ENCODE measurements at places on chromosomes 4 and X.

- no peaks in the 10 kb centered on the region for H3K36me3 ChIP-seq
- no peak for DNase-seq
- no peaks in the 10 kb centered on the region for H3K27me3 ChIP-seq
- H3K4me1 ChIP-seq = no peaks in the 10 kb centered on the region
Observed at GRCh38 chrX:155435744-155436112, 22.7 kb downstream of the F8A3 start.

- no peaks in the 10 kb centered on the region for H3K4me1 ChIP-seq
- H3K36me3 ChIP-seq = no peaks in the 10 kb centered on the region
- H3K27ac ChIP-seq = no peak overlapping the region
- no peak for DNase-seq
- no peaks in the 10 kb centered on the region for H3K27me3 ChIP-seq
- H3K4me3 ChIP-seq = no peak overlapping the region
Observed at GRCh38 chr4:40335525-40335894, 377 bp downstream of the CHRNA9 start.

GRCh38 chr4:168854350-168854921 lies 155.6 kb downstream of the CBR4 start:
- no peaks in the 10 kb centered on the region for H3K36me3 ChIP-seq
- no peak overlapping the region for H3K4me3 ChIP-seq
- H3K27me3 ChIP-seq = no peaks in the 10 kb centered on the region
- no peak overlapping the region for H3K27ac ChIP-seq
- peaks cover 6% of the 10 kb centered on the region for H3K4me1 ChIP-seq
- no peak for DNase-seq

DNA sequence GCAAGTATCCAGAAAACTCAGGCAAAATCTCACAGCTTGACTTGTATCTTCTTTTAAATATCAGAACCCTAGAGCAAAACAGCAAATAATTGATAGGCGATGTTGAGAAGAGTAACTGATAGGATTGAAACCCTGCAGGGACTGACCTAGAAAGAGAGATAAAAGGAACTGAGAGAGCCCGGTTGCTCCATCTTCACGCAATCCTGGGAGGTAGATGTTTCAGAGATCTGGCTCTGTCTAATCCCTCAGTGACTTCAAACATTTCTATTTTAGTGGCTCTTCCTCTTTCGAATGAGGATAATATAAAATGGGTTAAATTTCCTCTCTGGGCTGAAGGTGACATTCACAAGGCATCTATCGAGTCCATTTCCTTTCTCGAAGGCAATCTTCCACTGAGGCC lies 39.3 kb upstream of the RPL34 start:
- no peak overlapping the region for H3K4me3 ChIP-seq
- no peaks in the 10 kb centered on the region for H3K27me3 ChIP-seq
- H3K36me3 ChIP-seq = no peaks in the 10 kb centered on the region
- DNase-seq = no peak

DNA sequence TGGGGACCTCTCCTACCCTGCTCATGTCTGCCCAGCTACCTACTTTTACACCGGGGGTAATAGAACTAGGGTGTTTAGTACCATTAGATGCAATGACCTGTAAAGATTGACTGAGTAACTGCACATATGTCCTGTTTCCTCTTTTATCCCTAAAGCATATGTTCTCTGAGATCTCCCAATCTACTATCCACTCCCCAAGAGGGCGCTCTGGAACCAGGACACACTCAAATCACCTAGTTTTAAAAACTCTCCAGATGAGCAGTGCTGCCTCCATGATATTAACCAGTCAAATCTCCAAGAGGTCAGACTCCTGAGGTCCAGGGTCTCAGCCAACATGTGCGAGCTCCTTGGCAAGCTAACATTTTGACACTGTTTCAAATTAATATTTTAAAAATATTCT lies 87.0 kb upstream of the TSPAN5 start:
- no peaks in the 10 kb centered on the region for H3K36me3 ChIP-seq
- H3K27ac ChIP-seq = no peak overlapping the region
- H3K4me1 ChIP-seq = no peaks in the 10 kb centered on the region

DNA sequence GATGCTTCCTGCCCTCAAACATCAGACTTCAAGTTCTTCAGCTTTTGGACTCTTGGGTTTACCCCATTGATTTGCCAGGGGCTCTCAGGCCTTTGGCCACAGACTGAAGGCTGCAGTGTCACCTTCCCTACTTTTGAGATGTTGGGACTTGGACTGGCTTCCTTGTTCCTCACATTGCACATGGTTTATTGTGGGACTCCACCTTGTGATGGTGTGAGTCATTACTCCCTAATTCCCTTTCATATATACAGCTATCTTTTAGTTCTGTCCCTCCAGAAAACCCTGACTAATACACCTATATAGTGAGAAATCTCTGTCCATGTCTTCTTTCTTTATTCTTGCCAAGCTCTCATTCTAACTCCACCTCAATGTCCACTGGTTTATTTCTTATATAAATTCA lies 736.9 kb upstream of the HS3ST1 start:
- H3K4me1 ChIP-seq = no peaks in the 10 kb centered on the region
- H3K4me3 ChIP-seq = no peak overlapping the region

DNA sequence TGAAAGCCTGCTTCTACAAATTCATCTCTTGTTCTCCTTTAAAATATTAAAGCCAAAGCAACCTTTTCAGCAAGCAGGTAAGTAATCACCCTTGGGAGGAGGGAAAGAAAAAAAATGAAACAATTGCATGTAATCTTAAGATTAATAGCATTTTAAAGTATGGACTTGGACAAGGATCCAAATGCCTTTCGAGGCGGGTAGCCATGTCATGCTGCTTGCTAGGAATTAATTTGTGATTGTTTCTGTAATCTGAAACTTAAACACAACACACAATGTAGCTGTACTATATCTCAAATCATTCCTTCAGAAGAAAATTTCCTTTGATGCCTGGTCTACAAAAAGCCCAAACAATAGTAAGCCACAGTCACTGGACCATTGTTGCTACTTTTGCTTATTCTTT lies 112.4 kb upstream of the CBR4 start:
- H3K27me3 ChIP-seq = no peaks in the 10 kb centered on the region
- no peaks in the 10 kb centered on the region for H3K4me1 ChIP-seq
- H3K36me3 ChIP-seq = no peaks in the 10 kb centered on the region
- DNase-seq = no peak
- H3K27ac ChIP-seq = no peak overlapping the region
- no peak overlapping the region for H3K4me3 ChIP-seq

DNA sequence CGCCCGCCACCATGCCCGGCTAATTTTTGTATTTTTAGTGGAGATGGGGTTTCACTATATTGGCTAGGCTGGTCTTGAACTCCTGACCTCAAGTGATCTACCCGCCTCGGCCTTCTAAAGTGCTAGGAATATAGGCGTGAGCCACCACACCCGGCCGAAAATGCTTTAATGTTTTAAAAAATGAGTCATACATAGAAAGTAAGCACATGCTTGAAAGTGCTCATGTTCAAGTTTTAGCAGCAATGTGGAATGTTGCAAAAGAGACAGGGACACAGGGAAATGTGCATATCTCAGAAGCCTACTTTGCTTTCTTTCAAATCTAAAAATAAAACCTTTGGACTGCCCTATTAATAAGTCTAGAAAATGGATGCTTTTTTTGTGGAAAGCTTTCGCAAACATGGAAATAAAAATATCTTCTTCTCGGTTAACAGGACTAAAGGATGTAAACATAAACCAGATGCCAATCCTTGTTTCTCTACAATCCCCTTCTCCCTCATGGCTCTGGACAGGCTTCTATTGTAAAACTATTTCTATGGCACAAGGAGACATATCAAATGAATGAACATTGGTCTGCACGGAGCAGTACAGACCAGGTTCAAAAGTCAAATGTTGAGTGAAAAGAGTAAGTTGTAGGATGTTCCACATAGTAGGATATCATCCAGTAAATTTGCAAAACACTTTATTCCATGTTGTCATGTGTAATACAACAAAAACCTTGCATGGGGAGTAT lies 15.0 kb downstream of the MECP2 start:
- DNase-seq = no peak
- peaks cover 5% of the 10 kb centered on the region for H3K36me3 ChIP-seq
- peaks cover 24% of the 10 kb centered on the region for H3K4me1 ChIP-seq
- no peaks in the 10 kb centered on the region for H3K27me3 ChIP-seq
- no peak overlapping the region for H3K4me3 ChIP-seq

GRCh38 chr4:185830263-185830994 lies 18.4 kb upstream of the SORBS2 start:
- H3K36me3 ChIP-seq = no peaks in the 10 kb centered on the region
- no peaks in the 10 kb centered on the region for H3K4me1 ChIP-seq
- H3K4me3 ChIP-seq = no peak overlapping the region
- DNase-seq = no peak
- H3K27me3 ChIP-seq = no peaks in the 10 kb centered on the region

DNA sequence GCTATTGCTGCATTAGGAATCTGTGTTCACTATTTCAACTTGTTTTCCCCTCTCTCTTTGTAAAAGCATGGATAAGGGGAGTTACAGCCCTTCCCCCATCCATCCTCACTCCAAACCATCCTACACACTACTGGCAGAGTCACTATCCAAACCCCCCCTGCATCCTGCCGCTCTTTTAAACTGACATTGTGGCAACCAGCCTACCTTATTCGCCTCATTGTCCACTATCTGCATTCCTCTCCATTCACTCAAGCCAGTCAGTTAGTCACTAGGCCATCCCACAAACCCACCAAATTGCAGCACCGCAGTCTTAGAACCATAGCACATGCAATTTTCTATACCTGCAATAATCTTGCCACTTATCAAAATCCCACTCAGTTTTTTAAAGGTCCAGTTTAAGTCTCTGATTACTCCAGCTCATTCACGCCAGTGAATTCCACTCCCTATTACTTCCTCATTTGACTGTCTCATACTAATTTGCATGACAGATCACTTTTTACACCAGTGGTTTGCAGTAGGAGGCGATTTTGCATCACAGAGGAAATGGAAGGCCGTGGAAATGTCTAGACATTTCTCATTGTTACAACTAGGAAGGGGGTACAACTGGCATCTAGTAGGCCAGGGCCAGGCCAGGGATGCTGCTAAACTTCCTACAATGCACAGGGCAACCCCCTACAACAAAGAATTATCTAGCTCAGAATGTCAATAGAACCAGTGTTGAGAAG lies 181.8 kb downstream of the HS6ST2 start:
- DNase-seq = no peak
- no peak overlapping the region for H3K4me3 ChIP-seq
- H3K27me3 ChIP-seq = no peaks in the 10 kb centered on the region
- no peaks in the 10 kb centered on the region for H3K4me1 ChIP-seq
- H3K36me3 ChIP-seq = no peaks in the 10 kb centered on the region

GRCh38 chrX:69077895-69078455 lies 87.3 kb downstream of the PJA1 start:
- no peak for DNase-seq
- no peaks in the 10 kb centered on the region for H3K27me3 ChIP-seq
- no peak overlapping the region for H3K4me3 ChIP-seq
- H3K27ac ChIP-seq = no peak overlapping the region
- no peaks in the 10 kb centered on the region for H3K36me3 ChIP-seq

- H3K36me3 ChIP-seq = no peaks in the 10 kb centered on the region
- H3K27ac ChIP-seq = no peak overlapping the region
- no peaks in the 10 kb centered on the region for H3K27me3 ChIP-seq
- H3K4me3 ChIP-seq = no peak overlapping the region
- no peak for DNase-seq
- no peaks in the 10 kb centered on the region for H3K4me1 ChIP-seq
Observed at GRCh38 chr4:141705048-141705746, 68.8 kb downstream of the IL15 start.

DNA sequence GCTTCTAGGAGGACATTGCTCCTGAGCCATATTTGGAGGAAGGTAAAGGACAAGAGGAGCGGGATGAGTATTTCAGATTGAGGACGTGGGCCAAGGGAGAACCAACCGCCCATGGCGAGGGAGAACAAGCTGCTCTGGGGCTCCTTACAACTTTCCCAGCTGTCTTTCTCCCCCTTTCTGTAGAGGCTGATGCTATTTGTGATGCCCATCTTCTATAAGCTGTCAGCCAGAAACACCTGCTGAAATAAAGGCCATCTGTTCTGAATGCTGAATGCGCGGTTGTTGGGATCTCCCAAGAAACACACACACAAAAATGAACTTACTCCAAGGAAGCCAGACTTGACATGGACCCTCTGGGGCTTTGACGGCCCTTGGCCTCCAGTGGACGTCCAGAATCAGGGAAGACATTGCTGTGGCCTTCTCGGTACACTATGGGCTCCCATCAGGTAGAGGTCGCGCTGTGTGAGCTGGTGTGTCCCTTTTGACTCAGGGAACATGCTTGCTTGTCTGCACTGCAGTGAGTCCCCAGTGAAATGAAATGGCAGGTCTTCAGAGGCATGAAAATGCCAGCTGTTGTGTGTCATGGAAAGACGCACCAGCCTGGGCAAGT lies 30.9 kb downstream of the RWDD4 start:
- no peaks in the 10 kb centered on the region for H3K27me3 ChIP-seq
- H3K4me1 ChIP-seq = no peaks in the 10 kb centered on the region
- no peak overlapping the region for H3K4me3 ChIP-seq
- H3K36me3 ChIP-seq = no peaks in the 10 kb centered on the region
- no peak for DNase-seq

DNA sequence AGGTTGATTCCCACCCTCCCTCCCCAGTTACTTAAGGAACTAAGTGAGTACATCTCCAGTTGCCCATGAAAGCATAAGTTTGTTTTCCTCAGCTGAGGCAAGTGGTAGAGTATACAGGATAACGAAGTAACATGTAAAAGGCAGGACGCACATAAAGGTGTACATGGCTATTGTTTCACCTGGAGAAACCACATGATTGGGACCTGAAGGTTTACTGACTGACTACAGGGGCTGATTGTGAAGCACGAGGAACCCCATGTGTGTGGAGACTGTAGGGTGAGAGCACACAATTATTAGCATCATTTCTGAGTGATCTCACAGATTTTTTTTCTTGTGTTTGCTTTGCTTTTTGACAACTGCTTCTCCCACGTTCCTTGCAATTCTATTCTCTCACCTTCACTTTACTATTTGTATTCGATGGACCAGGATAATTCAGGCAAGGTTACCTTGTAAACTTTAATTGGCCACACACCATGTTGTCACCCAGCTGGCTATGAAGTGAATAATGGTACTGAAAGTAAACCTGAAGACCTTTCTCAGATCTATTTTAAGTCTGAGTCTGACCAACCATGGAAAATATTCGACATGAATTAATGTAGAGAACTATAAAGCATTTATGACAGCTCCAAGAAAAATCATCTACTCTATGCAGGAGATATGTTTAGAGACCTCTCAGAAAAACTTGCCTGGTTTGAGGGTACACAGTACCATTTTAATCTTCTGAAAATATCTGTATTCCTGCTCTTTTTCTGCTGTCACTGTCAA lies 102.5 kb upstream of the MYOZ2 start:
- H3K27ac ChIP-seq = no peak overlapping the region
- no peak for DNase-seq
- no peaks in the 10 kb centered on the region for H3K36me3 ChIP-seq
- H3K27me3 ChIP-seq = no peaks in the 10 kb centered on the region
- H3K4me3 ChIP-seq = no peak overlapping the region

GRCh38 chrX:114841051-114841450 lies 176.4 kb downstream of the IL13RA2 start:
- no peaks in the 10 kb centered on the region for H3K4me1 ChIP-seq
- no peaks in the 10 kb centered on the region for H3K36me3 ChIP-seq
- no peak overlapping the region for H3K4me3 ChIP-seq
- no peak for DNase-seq

Data from CD4-positive, alpha-beta T cell (primary cell).